ENCODE measurements at places on chromosomes 4 and X.

GRCh38 chrX:154374313-154375155 is at the start of gene FLNA:
Gene FLNA (minus strand): TSS chrX:154374634. CDS start chrX:154371245, 3,389 bp downstream.
- no peak for DNase-seq

GRCh38 chrX:10087391-10087790 is 69.4 kb upstream of the CLCN4 start:
- DNase-seq: no peak

DNA sequence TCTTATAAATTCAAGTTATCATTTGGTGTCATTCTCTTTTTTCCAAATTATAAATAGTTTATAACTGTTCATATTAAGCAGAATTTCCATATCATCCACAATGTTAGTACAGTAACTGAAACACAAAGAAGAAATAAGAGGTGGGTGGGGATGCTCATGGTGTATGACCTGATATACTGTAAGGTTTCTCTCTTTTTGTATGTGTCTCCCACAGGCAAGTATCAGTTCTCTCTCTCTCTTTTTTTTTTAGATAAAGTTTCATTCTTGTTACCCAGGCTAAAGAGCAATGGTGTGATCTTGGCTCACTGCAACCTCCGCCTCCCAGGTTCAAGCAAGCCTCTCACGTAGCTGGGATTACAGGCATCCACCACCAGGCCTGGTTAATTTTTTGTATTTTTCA is 43.7 kb upstream of the UGT2A3 start:
- DNase-seq: no peak

DNA sequence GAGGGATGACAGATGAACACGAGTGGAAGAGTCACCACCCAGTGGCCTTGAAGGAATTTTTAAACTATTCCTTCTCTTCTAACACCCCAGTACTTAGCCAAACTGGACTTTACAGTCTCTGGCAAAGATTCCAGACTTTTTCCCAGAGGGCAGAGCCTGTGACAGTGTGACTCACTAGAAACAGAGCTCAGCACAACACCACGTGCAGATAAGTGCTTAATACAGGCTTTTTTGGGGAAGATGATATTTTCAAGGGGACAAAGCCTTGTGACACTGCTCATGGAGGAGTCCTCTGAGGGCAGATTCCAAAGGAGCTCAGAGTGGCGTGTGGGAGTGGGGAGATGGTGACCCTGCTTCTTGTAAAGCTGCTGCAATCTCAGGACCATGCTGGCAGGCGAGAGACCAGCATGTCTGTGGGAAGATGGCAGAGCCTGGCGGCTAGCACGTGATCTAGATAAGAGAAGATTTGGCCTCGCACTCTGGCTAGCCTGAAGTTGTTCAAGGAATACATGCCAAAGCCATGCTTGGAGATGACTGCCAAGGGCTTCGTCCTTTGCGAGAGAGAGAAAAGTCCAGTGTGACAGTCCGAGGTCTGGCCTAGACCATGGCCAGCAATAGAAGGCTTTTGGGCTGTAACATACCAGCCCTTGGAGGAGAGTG is 2.4 kb downstream of the RAB33A start:
- DNase-seq: peak; percentile 62

DNA sequence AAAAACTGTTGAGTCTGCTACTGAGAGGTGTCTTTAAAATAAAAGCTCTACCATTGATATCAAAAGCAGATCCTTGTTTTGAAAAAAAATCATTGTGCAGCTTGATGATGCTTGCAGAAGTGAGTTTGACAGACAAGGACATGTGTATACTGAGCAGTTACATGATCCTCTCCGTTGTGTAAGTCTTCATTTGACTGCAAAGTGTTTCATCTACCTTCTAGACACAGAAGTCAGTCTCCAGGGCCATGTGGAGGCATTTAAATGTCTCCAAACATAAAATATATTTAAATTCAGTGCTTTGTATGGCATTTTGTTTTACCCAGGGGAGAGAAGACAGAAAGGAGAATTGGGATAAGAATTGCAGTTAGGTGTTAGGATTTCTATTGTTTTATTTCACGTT is 107.8 kb upstream of the MYOZ2 start:
- no peak for DNase-seq

GRCh38 chr4:127832585-127832984 is 48.1 kb upstream of the PLK4 start:
- DNase-seq: no peak

- DNase-seq: peak; percentile 53
These were observed 25.1 kb downstream of the ARL13A start for GRCh38 chrX:100994352-100995281.

Data from cardiac fibroblast (primary cell).